Fibroblast of skin of scalp (primary cell): ENCODE measurements at places on chromosomes 12 and 14.

DNA sequence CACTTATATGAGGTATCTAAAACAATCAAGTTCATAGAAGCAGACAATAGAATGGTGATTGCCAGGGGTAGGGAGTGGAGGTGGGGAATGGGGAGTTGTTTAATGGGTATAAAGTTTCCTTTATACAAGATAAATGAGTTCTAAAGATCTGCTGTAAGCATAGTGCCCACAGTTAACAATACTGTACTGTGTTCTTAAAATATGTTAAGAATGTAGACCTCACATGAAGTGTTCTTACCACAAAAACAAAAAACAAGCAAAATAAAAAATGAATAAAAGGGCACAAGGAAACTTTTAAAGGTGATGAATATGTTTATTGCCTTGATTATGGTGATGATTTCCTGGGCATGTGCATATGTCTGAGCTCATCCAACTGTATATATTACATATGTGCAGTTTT lies 211.8 kb downstream of the MSRB3 start:
- peak; percentile 37 for DNase-seq

DNA sequence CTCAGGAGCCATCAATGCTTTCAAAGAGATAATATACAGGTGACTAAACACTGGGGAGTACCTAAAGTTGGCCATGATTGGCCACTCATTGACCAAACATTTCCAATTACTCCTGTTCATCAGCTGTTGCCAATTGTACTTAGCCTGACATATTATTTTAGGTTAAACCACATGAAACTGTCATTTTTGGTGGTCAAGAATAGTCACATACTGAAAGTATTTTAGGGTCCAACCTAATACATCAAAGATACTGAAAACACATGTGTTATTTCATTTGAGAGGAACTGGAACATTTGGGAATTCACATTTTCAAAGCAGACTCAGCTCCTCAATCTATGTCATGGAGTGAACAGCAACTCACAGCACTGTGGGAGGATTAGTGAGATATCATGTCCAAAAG lies 63.9 kb upstream of the KCNA5 start:
- no peak for DNase-seq

GRCh38 chr12:107564946-107565345 lies 120.7 kb upstream of the PWP1 start:
- no peak for DNase-seq

DNA sequence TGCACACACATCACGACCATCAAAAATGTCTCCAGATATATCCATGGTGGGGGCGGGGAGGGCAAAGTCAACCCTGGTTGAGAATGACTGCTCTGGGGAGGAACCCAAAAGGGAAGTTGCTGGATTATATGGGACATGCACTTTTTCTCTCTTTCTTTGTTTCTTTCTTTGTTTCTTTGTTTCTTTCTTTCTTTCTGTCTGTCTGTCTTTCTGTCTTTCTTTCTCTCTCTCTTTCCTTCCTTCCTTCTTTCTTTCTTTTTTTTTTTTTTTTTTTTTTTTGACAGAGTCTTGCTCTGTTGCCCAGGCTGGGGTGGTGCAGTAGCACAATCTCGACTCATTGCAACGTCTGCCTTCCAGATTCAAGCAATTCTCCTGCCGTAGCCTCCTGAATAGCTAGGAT lies 71.5 kb downstream of the TBX5 start:
- no peak for DNase-seq

GRCh38 chr12:43571885-43572284 lies 19.9 kb upstream of the ADAMTS20 start:
- DNase-seq = no peak
